Amniotic stem cell (primary cell): ENCODE measurements at places on chromosomes 2 and 18.
A peak's percentile ranks its signal among the peaks of the same experiment; 100 is the strongest.

DNA sequence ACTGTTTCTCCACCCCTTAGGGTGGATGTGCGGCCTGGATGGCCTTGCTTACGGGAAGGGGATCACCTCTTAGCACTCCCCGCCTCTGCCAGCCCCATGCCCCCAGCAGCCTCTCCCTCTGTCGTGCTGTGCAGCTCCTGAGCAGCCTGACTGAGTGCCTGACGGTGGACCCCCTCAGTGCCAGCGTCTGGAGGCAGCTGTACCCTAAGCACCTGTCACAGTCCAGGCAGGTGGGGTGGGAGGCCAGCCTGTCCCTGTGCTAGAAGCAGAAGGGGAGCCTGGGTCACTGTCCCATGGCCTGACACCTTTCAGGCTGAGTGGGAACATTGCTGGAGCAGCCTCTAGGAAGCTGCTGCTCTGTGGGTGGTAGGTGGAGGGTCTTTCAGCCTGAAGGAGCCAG lies 5.2 kb downstream of the TMEM214 start:
- DNase-seq = no peak

- DNase-seq = no peak
Measured at GRCh38 chr2:71877636-71878035, 270.0 kb downstream of the CYP26B1 start.

- peak; percentile 83 for DNase-seq
Measured at GRCh38 chr2:38076152-38076709, 280 bp upstream of the CYP1B1 start.

DNA sequence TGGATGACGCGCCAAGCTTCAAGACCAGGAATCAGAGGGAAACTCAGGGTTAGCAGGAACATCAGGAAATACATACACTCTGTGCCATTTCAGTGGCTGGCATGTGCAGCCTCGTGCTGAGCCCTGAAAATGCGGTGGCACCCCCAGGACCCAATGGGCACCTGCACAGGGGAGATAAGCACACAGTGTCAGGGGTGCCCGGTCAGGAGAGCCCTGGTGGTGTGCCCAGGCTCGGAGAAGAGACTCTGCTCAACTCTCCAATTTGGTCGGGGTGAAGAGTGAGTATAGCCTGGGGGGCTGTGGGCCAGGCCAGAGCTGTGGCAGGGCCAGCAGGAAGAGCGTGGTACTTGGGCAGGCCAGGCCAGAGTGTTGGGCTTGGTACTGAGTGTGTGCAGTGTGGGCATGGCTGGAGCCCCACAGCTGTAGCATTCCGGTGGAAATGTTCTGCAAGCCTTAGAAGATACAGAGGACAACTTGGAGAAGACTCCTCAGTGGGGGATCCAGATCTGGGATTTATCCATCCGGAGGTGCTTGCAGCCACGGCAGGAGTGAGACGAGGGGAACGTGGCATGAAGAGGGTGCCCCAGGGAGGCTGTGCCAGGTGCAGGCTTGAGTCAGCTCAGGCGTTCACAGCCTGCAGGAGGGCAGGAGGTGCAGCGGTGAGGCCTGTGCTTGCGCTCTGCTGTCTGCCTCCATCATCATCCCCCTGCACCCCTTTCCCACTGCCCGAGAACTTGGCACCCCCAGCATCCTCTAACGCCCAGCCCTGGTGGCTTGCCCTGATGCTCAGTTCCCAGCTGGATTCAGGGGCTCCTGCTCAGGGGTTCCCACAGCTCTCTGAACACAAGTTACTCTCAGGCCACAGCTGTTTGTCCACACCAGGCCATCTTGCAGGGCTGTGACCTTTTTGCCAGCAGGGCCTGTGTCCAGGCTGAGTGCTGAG lies 451.7 kb upstream of the HS6ST1 start:
- DNase-seq = no peak

- DNase-seq = no peak
Measured at GRCh38 chr18:41720226-41720625, 234.8 kb upstream of the PIK3C3 start.

DNA sequence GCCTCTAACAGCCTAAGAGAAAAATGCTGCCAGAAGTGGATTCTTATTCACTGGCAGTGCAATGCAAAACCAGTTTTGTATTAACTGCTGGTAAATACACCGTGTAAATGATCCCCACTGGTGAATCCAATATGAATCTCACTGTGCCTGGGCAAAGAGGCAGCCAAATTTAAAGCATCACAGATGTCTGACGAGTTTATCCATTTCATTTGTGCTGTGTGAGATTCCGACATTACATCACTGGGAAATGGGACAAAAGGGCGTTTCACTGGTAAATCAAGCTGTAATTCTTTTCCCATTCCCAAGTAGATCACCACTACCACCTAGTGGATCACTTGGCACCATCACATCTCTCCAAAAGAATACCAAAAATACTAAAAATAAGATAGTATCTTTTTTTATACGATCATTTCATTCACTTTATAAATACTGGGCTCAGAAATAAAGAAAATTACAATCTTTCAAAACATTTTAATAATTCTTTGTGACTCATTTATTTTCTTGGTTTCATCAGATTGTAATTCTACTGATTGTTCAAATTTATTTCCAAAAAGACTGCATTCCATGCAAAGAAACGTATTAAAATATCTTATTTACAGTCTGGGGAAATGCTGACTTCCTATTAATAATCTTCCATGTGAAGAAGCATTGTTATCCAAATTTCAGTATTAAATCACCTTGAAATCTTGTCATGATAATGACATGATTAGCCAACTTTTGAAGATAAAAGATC lies 125.6 kb downstream of the GRB14 start:
- peak; percentile 42 for DNase-seq

DNA sequence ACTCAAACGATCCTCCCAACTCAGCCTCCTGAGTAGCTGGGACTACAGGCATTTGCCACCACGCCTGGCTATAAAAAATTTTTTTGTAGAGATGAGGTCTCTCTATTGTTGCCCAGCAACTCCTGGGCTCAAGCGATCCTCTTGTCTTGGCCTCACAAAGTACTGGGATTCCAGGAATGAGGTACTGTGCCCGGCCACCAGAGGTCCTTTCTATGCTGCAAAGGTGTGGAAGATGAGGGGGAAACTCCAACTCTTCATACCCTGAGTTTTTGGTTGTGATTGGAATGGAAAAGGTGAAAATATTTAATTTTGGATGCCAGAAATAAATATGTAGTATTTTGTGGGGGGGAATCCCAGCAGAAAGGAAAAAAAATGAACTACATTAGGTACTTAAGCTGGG lies 36.0 kb downstream of the MRPL33 start:
- peak; percentile 17 for DNase-seq

- no peak for DNase-seq
Measured at GRCh38 chr2:46666044-46666679, 186.8 kb downstream of the TMEM247 start.

GRCh38 chr2:117702098-117702497 lies 112.4 kb upstream of the DDX18 start:
- DNase-seq = no peak
